Activated effector memory CD4-positive, alpha-beta T cell treated with anti-CD3 and anti-CD28 coated beads, Interleukin-2, amount 50 U/mL, for 16 hours (primary cell): ENCODE measurements at places on chromosomes 3 and 15.

DNA sequence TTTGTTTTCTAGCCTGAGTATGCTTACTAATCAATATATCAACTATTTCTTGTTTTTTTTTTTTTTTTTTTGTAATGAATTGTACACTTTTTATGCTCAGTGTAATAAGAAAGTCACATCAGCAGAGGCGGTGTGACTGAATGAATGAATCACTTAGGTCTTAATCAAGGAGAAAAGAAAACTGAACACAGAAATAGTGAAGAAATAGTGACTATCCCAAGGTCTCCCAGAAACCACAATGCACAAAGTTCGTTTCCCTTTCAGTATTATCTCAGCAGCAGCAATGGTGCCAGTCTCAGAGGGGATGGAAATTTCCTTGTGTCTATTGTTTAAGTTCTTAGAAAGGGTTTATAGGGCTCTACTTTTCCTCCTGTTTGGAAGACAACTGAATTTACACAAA is 80.7 kb downstream of the NR1I2 start:
- no peak for DNase-seq

DNA sequence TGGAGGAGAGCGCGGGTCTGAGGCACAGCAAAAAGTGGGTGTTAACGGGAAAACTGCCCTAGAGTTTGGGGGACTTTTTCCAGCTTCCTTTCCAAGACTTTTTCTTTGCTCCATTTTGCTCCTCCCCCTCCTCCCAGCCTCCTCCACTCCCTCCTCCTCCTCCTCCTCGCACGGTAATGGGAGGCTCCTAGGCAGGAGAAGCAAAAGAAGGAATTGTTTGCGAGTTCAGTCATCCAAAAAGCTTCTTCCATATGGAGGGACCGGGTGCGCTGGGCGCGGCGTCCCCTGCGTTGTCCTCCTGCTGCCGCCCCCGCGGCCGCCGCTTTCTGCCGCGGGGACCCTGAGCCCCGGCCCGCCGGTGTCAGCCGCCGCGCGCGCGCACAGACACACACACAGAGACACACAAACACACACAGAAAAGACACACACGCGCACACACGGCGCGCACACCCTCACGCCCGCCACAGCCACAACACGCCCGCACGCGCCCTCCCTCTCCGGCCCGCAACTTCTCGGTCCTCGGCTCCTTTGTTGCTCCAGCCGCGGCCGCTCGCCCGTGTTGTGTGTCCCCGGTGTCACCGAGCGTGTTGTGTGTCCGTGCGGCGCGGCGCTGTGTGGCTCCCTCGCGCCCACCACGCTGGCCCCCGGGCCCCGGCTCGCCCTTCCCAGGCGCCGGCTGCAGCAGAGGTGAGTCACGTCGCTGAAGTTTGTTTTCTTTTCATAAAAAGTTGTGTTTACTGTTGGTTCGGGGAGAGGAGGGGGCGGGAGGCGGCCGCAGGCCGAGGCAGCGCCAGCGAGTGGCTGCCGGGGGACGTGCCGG is at the start of gene BOC:
BOC (plus strand) TSS at position 228 of the 820 bp plus-strand sequence. CDS start 38,246 bp downstream, outside the sequence.
- no peak for DNase-seq

- DNase-seq: no peak
These were observed 58.7 kb downstream of the CHSY1 start for GRCh38 chr15:101193120-101193644.

DNA sequence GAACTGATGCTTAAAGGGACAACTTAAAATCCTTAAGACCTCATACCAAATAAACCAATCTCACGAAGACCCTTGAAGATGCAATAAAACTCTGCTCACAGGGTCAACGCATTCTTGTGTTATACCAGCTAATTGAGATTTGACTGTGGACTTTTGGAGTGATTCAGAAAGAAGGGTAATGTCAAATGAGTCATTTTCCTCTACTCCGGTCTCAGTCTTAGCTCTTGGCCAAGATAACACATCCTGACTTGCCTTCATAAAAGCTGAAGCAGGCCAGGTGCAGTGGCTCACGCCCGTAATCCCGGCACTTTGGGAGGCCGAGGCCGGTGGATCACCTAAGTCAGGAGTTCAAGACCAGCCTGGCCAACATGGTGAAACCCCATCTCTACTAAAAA is 3.8 kb downstream of the PKM start:
- DNase-seq: peak; percentile 82

DNA sequence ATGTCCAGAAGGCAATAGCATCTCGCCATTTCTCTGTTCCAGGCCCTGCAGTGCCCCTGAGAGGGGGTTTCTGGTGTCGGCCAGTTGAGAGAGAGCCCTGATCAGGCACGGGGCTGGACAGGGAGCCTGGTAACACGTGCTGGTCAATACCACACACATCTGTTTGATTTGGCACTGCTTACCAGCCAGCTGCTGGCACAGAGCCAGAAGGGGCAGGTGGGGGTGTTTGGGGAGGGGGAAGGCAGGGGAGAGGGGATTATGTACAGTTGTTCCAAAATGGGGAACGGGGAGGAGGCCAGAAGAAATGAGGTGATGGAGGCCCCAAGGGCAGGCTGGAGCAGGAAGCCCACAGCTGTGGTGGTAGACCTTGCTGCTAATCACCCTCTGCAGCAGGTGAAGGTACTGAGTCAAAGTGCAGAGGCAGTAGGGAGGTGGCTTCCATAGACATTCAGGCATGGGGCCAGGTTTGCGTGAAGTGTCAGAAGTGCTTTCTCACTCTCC is 153.5 kb upstream of the LPP start:
- peak; percentile 67 for DNase-seq
